Vagina (tissue), 2 donors: ENCODE measurements at places on chromosomes 7 and 10.

DNA sequence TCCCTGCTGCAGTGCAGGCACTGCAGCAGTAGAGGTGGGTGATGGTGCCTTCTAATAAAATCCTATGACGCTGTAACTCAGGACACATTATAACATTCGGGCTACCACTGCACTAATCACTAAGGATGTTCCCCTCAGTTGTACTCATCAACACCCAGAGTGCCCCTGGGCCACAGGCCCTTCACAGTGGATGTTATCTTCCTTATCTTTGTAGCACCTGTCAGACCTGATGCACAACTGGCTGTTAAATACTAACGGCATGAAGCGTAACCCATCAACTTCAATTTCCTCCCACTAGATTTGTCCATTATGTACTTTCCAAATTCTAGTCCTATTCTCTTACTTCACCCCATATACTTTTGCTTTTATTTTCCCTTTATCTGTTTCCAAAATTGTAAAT, 66.3 kb downstream of the PARD3 start:
- DNase-seq = no peak

DNA sequence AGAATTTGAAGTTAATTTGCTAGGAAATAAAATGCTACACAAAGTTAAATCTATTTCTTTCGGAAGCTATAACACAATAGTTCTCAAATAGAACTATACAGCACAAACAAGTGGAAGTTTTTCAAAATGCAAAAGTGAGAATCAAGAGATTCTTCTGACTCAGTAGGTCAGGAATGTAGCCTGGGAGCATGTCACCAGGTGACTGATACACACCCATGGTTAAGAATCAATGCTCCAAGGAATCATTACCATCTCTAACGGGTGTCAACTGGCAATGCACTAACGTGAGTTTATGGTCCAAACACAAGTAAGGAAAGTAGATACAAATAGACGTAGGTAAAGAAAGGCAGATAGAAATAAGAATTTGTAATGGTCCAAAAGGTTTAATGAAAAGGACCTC, 170.5 kb downstream of the SRPK2 start:
- no peak for DNase-seq

DNA sequence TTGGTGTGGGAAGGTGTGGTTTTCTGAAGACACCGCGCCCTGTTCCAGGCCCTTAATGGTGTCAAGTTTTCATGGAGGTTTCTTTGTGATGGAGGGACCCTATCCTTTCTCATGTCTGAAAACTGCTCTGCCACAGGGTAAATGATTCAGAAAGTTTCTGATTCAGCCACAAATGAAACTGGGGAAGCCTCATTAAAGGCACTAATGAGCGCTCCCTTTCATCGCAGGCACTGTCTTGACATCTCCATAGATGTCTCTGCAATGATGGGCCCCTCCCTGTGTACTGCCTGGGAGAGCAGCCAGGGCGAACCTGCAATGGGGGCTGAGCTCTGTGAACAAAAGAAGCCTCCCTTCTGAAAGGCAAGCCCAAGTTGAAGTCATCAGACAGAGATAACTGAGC, 355.3 kb downstream of the PRPF18 start:
- no peak for DNase-seq

DNA sequence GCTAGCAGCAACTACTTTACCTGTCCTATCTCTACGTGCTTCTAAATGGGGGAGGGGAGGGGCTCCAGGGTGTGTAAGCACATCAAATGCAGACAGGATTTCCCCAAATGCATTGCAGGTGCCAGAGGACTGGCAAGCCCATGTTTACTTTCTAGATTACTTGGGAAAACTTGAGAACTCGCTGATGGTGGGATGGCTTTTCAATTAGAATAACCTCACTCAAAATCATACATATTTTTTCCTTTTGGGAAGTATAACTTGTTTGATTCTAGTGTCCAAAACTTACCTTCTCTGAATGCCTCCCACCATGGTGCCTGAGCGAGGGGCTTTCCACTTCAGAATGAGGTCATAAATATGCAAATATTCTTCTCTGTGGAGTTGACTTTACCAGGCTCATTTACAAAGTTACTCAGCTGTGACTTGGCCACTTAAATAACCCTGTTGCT, 191.3 kb upstream of the RHOBTB1 start:
- DNase-seq = no peak

DNA sequence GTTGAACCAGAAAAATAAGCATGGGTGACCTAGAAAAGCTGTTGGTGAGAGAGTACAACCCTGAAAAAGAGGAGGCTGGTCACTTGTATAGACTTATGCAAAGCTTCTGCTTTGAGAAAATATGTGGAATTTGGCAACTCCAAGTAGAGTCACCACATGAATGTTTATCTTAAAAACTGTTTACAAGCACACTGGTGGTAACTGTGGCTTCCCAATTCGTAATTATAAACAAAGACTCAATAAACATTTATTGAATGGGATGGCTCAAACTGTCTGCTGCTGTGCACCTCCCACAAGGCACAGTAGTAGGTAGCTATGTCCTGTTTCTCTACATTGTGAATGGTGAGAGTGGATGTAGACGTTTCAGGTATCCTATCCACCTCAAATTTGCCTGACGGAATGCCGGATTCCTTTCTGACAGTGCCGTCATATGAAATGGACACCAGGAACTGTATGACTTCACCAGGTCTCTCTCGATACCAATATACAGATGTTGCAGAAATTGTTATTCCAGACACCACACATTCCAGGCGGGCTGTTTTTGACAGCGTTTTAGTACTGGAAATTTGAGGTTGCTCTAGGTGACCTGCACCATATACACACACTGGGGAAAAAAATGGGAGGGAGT, 43.4 kb upstream of the TARP start:
- DNase-seq = no peak

GRCh38 chr10:71705582-71705981, 14.0 kb downstream of the C10orf105 start:
- DNase-seq = no peak

- DNase-seq = no peak
These were observed 16.3 kb downstream of the REEP3 start for GRCh38 chr10:63537536-63537935.
